ENCODE measurements at places on chromosomes 13 and 19.
A peak's percentile ranks its signal among the peaks of the same experiment; 100 is the strongest.

GRCh38 chr19:14550201-14550754 is 20.9 kb downstream of the TECR start:
- DNase-seq: no peak

- peak; percentile 82 for DNase-seq
Observed at GRCh38 chr13:110713981-110714796, 689 bp downstream of the ING1 start.

DNA sequence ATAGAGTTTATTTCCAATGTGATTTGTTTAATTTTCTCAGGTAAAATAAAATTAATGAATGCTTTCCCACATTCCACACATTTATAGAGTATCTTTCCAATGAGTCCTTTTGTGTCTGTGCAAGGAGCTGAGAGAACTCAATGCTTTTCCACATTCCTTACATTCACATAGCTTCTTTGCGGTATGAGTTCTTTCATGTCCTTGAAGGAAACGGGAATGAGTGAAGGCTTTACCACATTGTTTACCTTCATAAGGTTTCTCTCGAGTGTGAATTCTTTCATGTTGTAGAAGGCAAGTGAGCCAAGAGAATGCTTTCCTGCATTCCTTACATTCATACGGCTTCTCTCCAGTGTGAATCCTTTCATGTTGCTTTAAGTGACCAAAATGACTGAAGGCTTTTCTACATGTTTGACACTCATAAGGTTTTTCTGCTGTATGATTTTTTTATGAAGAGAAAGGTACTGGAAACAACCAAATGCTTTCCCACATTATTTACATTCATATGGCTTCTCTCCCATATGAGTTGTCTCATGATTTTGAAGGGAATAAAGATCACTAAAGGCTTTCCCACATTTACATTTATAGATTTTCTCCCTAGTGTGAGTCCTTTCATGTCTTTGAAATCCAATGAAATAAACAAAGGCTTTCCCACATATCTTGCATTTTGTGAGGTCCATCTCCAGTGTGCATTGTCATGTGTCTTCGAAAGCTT is 14.4 kb upstream of the ZNF442 start:
- DNase-seq: no peak

- DNase-seq: peak; percentile 79
Observed at GRCh38 chr13:49110122-49110912, 109.8 kb upstream of the MLNR start.

DNA sequence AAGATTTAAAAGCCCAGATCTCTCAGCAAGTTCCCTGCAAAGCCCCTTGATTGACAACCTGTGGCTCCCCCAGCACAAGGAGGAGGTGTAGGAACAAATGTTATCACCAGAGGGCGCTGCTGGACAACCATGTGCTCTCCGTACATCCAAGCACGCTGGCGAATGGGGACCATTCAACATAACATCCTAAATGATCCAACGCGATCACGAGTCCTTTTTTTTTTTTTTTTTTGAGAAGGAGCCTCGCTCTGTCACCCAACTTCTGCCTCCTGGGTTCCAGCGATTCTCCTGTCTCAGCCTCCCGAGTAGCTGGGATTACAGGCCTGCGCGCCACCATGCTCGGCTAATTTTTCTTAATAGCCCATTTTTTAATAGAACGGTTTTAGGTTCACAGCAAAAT is 52.0 kb downstream of the NWD1 start:
- DNase-seq: peak; percentile 73

DNA sequence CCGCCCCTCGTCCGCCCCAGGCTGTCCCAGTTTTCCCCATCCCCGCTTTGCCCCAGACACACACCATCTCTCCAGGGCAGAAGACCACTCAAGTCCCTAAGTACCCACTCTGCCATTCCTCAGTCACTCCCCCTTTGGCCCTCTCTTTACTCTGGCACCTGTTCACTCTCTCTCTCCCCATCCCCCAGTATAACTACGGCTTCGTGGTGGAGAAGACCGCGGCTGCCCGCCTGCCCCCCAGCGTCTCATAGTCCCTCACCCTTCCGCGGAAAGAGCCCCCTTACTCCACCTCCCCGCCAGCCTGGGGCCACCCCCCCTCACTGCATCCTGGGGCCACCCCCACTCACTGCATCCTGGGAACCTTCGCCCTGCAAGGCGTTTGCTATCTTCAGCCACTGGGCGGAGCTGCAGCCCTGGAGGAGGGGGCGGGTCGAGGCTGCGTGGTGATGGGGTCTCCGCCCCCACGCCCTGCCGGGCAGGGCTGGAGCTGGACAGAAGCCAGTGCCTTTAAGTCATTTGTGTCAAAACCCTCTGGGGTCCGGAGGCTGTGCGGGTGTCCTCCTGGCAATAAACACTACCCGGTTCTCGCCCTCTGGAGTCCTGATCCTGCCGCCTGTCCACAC is 5.0 kb downstream of the MVB12A start:
- peak; percentile 16 for DNase-seq

GRCh38 chr13:50951366-50951765 is 41.8 kb downstream of the RNASEH2B start:
- no peak for DNase-seq

DNA sequence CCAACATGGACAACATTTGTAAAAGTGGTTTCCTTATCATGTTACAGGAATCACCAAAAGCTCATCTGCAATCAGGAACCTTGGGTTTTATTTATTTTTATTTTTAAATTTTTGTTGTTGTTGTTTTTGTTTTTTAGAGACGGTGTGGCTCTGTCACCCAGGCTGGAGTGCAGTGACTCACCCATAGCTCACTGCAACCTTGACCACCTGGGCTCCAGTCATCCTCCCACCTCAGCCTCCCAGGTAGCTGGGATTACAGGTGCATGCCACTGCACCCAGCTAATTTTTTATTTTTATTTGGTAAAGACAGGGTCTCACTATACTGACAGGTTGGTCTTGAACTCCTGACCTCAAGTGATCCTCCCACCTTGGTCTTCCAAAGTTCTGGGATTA is 13.6 kb upstream of the SERP2 start:
- DNase-seq: no peak

GRCh38 chr13:90552702-90553101 is 794.8 kb upstream of the MIR17HG start:
- no peak for DNase-seq

DNA sequence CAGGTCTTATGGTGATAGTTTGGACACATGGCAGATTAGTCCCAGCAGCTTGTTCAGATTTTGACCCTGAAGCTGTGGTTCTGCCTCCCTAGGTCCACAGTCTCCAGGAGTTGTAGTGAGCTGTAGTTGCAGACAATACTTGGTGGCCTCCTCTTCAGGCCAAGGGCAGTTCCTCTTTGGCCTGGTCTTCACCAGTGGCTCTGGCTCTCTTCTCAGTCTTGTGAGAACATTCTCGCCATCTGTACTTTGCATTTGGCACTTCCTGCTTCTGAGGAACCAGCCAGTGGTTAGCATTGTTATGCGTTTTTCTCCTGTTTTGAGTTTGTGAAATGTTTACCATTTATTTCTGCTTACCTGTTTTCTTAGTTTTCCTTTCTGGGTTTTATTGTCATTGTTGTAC is 40.7 kb downstream of the PCCA start:
- peak; percentile 4 for DNase-seq

DNA sequence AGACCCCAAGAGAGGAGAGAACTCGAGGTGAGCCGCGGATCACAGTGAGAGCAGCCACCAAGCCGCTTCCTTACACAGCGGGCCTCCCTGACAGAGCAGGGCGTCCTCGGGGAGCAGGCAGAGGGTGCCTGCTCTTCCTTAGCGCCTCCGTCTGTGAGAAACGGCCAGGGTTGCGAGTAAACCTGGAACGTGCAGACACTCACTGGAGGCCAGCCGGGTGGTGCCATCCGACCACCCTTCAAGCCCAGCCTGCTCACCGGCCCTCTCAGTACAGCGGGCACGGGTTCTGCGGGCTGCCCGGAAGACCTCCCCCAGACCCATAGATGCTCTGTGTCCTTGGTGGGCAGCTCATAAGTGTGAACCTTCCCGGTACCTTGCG is 9.6 kb downstream of the DOT1L start:
- no peak for DNase-seq

GRCh38 chr13:75875450-75875849 is 239.3 kb downstream of the LMO7 start:
- DNase-seq: no peak

DNA sequence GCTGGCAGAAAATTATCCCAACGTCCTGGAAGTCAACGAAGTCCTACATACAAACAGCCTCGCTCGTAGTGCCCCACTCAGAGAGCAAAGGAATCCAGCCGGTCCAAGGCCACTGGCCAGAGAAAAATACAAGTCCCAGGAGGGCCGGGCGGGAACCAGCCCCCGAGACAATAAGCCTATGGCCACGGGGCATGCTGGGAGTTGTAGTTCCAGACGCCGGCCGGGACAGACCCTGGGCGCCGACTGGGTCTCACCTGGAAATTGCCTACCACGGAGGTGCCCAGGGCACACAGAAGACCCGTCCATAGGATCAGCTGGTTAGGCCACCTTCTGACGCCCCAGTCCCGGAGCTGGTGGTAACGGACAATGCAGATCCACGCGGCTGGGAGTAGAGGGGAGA is 5.4 kb downstream of the TMEM150B start:
- DNase-seq: no peak

DNA sequence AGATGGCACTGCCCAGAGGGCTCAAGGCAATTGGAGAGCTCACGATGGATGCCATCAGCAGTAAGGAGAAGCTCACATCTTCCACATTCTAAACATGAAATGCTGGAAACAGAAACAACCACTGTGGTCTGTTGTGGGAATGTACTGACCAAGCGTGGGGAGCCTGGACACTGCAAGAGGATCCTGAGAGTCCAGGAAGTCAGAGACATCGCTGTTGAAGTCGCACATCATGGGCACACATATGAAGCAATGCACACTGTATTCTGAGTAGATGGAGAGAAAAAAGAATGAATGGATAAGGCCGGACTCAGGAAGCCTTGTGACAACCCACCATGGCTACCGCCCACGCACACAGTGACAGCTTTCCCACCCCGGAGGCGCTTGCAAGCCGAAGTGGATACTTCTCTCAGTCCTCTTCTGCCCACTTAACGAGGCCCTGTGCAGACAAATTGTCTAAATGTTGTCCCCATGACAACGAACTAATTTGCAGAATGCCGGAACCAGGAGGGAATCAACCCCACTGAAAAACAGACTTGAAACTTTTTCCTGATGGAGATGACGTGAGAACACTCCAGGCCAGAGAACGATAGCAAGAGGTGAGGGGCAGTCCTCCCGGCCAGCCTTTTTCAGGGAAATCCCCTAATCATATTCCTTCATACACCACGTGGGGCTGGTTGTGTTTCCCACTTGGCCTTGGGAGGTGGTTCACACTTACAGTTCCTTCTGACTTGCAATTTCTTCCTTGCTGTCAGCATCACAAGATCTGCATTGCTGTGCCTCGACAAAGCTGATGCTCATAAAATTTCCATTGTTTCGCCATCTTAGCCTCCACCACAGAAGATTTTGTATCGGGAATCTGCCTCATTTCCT is 109.6 kb upstream of the SERP2 start:
- DNase-seq: no peak

DNA sequence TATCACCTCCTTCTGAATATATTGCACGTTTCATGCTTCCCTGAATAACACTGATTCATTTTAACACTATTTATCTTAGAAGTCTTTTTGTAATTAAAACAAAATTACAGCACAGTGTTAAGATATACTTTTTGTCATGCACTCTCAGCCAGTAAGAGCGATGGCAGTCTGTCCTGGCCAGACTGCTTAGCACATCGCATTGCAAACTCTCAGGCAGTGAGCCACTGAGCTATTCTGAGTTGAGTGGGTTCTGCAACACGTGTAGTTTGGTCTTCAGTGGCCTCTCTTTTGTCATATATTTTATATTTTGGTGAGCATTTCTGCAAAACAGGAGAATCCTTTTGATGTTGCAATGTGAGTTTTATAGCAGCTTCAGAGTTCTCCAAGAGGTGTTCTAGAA is 332.1 kb downstream of the HS6ST3 start:
- no peak for DNase-seq

All from CD4-positive, alpha-beta T cell treated with Interleukin-12 subunit alpha and Interleukin-12 subunit beta, for 1 hour (primary cell).